Activated naive CD8-positive, alpha-beta T cell treated with anti-CD3 and anti-CD28 coated beads, Interleukin-2, amount 50 U/mL, for 16 hours (primary cell): ENCODE measurements at places on chromosomes 7 and 10.

- no peak for DNase-seq
These were observed 38.6 kb upstream of the SFRP5 start for GRCh38 chr10:97810446-97810845.

- DNase-seq: no peak
These were observed 438.0 kb downstream of the ETV1 start for GRCh38 chr7:13551503-13551902.

- DNase-seq: no peak
These were observed 101.5 kb downstream of the RNF216 start for GRCh38 chr7:5679813-5680473.

- DNase-seq: no peak
These were observed 205.0 kb downstream of the TFEC start for GRCh38 chr7:115825456-115826115.

DNA sequence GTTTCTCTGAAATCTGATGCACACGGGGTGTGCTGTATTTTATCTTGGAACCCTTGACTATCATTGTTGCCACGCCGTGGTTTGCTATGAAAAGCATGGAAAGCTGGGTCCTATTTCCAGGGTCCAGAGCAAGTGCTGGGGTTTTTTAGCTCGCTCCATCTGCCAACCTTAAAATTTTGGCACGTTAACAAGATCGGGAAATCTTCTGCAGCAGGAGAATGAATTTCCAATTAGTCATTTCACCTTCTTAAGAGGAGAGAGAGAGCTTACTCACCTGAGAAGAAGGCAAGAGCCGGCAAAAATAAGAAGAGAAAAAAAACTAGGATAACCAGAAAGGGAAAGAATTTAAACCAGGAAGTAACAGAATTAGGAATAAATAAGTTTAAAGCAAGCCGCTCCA, 223.6 kb upstream of the CELF2 start:
- no peak for DNase-seq

DNA sequence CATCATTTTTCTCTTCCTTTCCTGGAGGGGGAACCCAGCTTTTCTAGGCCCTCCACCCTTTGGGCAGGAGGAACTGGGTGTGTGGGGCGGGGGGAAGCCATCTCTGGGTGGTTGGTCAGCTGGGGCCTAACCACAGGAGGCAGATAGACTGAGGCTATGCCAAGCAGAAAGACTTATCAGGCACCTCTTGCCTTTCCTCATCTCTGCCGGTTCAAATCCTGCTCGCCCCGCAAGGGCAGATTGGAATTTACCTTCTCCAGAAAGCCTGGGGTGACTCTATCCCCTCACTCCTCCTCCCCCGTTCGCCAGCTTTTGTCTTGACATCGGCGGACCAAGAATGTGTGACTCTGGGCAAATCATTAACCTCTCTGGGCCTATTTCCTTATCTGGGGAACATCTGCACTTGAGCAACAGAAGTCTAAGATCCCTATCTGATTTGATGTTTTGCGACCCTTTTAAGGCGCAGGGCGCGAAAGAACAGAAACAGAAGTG, 584 bp upstream of the GARS1 start:
- DNase-seq: no peak

DNA sequence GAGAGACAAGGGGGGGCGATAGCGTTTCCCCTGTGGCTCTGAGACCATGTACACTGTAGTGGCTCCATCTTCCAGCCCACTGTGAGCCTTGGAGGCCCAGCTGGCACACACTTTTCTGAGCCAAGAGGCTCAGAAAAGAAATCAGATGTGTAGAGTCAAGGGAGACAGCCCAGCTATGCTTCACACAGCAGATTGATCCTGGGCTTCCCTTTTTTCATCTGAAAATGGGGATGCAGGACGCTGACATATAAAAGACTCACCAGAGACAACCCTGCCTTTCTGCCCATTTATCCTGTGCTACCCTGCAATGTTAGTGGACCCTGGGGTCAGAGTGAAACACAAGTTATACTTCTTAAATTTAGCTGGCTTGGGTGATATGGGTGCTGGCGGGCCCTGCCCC, 14.3 kb downstream of the TMEM273 start:
- DNase-seq: no peak

GRCh38 chr7:117217106-117218035, 105.5 kb downstream of the WNT2 start:
- DNase-seq: no peak

- DNase-seq: no peak
These were observed 4.5 kb downstream of the PRAP1 start for GRCh38 chr10:133351408-133352318.

DNA sequence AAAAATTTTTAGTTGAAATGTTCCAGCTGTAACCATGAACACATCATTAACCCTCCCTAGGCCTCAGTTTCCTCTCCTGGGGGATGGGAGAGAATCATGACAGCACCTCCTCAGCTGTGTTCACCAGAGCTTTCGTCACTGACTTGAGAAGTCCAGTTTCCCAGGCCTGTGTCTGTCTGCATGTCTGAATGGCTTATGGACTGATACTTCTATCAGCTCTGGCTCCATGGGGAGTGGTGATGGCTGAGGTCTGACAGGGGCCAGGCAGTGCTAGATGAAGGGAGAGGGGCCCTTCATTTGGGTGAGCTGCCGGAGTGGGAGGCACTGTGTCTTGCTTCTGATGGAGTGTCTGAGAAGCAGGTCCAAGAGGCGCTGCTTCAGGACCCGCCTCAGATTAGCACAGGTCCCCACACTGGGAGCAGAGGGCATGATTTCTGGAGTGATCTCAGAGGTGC, 192.9 kb downstream of the PTPN20 start:
- no peak for DNase-seq
